ENCODE measurements at places on chromosomes 1 and 21.

DNA sequence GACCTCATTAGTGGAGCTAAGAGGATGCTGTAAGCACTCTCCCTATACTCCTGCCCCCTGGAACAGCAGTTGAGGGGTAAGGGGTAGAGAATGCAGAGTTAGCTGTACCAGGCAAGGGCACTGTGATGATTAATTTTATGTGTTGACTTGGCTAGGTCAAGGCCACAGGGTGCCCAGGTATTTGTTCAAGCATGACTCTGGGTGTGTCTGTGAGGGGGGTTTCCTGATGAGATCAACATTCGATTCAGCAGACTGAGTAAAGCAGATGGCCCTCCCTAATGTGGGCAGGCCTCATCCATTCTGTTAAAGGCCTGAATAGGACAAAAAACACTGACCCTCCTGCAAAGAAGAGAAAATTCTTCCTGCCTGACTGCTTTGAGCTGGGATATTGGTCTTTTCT is 110.8 kb downstream of the KCND3 start:
- no peak for DNase-seq

GRCh38 chr1:197598935-197599334 is 176.3 kb downstream of the DENND1B start:
- no peak for DNase-seq

DNA sequence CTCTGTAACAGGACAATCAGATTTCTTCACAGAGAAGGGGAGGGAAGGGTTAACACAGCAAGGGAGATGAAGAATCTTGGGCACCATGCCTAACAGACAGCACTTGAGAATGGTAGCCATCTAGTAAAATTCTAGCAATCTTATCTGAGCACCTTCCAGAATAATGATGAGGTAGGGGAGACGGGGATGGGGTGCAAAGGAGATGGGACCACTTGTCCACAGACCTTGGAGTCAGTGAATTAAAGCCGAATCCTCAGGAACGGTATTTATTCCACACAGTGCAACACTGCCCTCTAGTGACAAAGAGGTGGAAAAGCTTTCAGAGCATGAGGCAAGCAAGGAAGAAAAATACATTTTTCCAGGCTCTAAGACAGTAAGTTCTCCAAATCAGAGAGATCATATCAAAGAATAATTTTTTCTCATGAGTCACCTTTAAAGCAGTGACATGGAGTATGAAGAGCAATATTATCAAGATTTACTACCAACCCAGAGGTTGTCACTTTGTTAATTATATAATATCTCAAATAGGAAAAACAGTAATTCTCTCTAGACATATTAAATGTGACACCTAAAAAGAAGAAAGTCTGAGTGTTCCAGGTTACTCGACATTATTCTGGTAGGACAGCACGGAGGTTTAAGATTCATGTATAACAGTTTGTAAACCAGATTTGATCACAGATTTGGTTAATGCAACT is 43.3 kb upstream of the LPAR3 start:
- DNase-seq = no peak

GRCh38 chr1:157119008-157119407 is 19.2 kb downstream of the ETV3 start:
- no peak for DNase-seq

- DNase-seq = no peak
These were observed 177.3 kb upstream of the GORAB start for GRCh38 chr1:170354690-170355089.
